Activated CD4-positive, alpha-beta T cell treated with anti-CD3 and anti-CD28 coated beads, Interleukin-2, amount 50 U/mL, for 1 hour (primary cell): ENCODE measurements at places on chromosomes 2 and 18.

DNA sequence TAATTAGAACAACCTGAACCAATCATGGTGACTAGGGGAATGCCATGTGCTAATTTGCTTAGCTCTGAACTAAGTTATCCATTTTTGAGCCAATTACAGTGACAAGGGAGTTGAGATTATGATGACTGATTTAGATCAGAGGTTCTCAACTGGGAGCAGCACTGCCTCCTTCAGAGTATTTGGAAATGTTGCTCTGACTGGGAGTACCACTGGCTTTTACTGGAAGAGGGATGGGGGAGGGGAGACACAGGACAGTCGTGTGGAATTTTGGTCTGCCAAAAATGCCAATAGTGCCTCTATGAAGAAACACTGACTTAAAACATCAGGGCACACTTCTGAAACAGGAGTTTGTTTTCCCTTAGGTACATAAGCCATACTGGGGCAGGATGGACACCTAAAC lies 48.1 kb upstream of the VPS54 start:
- no peak for DNase-seq

GRCh38 chr2:217900010-217900779 lies 102.6 kb downstream of the TNS1 start:
- DNase-seq, result no peak

GRCh38 chr2:188966079-188966571 lies 8.0 kb upstream of the COL3A1 start:
- no peak for DNase-seq

- no peak for DNase-seq
Observed at GRCh38 chr2:75456825-75457224, 103.9 kb downstream of the EVA1A start.

- no peak for DNase-seq
Observed at GRCh38 chr2:188305271-188305670, 13.6 kb downstream of the GULP1 start.

GRCh38 chr2:231680992-231681852 lies 27.1 kb upstream of the PTMA start:
- no peak for DNase-seq

DNA sequence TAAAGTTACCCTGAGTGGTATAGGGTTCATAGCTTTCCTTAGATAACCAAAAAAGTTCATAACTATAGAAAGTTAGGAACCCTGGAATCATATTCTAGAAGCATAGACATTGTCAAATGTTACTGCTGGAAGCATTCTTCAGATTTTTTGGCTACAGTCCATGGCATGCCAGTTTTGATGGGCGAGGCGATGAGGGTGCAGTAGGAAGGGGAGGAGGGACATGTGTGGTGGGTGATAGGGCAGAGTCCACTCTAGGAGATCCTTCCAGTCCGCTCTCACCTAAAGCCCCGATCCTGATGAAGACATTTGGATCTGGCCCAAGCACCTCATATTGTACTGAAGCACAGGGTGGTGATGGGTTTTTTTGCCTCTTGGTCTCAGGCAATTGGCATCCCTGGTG lies 91.8 kb downstream of the HRH4 start:
- DNase-seq, result no peak

DNA sequence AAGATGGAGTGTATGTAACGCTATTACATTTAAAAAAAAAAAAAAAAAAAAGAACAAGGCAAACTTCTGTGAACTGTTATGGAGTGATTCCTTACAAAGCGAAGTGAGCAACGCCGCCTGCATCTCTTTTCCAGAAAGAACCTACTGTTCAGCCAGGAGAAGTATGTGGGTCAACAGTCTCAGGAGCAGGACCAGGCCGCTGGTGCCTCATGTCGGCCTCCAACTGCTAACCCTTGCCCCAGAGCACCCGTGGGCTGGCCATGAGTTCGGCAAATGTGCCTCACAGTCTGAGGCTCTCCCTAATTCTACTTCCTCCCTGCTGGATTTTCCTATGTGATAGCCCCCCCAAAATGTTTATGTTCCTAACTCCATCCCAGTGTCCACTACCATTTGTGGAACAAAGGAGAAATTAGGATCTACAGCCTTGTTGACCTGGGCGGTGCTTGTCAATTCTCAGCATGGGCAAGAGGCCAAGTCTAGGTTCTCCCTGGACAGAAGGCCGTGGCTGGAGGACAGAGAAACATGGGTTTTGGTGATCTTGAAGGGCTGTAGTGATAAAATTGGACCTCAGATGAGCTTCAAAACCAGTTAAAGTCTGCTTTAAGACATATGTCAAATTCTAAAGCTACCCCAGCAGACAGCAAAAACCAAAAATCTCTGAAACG lies 15.9 kb downstream of the FAM168B start:
- DNase-seq, result no peak

- no peak for DNase-seq
Observed at GRCh38 chr2:171703574-171704347, 16.5 kb downstream of the DYNC1I2 start.

- no peak for DNase-seq
Observed at GRCh38 chr18:48804856-48805610, 145.7 kb downstream of the SMAD7 start.

DNA sequence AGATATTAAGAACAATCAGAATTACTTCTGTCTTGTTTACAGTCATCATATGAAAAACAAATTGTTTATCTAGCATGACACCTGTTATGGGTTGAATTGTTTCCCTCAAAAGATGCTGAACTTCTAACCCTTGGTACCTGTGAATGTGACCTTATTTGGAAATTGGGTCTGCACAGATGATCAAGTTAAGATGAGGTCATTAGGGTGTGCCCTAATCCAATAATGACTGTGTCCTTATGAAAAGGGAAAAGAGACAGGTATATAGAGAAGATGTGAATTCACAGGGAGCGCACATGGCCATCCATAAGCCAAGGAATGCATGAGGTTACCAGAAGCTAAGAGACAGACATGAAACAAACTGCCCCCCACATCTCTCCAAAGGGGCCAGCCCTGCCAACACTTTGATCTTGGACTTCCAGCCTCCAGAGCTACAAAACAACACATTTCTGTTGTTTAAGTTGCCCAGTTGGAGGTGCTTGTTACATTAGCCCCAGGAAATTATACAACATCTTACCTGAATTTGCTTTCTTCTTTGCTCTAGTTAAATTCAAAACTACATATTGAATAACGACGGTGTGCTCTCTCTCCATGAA lies 2.3 kb upstream of the HPCAL1 start:
- DNase-seq, result no peak

- DNase-seq, result no peak
Observed at GRCh38 chr2:202450785-202451184, 74.7 kb downstream of the BMPR2 start.

DNA sequence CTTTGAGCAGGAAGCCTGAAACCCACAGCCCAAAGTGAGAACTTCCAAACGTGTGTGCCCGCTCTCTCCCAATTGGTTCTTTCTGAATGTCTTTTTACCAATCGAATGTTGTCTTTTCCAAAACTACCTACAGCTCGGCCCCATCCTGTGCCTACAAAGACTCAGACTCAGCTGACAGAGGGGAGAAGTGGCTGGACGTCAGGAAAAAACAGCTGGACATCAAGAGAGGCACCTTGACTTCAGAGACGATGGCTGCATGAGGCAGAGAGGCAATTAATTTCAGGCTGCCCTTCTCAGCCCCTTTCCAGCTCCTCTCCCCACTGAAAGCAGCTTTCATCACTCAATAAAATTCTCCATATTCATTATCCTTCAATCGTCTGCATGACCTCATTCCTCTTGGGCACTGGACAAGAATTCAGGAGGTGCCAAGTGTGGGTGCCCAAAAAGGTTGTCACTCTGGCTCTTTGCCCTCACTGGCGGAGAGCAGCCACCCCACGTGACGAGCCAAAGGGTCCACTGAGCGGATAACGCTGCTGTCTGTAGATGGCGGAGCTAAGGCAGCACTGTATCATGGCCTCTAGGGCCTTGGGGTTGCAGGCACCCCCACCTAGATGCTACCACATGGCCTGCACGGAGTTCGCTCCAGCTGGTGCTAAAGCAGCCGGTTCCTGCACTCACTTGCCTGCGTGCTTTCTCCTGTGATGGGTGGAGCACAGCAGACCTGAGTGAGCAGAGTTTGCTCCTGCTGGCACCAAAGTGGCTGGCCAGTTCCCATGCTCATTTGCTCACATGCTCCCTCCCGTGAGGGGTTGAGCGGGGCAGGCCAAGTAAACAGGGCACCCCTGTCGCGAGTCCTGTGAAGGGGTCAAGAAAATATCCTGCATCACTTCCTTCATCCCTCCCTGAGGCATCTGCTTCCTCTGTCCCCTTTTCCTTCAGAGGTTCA lies 37.9 kb downstream of the FAM210A start:
- no peak for DNase-seq

DNA sequence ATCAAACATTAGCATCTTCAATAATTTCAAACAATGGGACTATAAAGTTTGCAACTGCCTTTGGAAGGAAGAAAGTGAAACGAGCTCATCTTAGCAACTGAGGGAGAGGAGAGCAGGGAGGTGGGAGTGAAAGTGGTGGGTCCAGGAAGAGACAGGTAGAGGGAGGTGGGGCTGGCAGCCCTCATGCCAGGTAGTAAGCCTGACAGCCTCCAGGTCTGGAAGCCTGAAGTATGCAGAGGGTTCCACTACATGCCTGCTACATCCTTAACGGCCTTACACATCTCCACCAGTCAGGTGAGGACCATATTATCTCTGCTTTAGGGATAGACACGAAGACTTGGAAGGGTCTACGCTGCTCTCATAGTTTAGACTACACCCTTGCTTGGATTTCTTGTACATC lies 201.1 kb upstream of the TWIST2 start:
- no peak for DNase-seq

- no peak for DNase-seq
Observed at GRCh38 chr2:168188002-168188401, 59.4 kb downstream of the STK39 start.

DNA sequence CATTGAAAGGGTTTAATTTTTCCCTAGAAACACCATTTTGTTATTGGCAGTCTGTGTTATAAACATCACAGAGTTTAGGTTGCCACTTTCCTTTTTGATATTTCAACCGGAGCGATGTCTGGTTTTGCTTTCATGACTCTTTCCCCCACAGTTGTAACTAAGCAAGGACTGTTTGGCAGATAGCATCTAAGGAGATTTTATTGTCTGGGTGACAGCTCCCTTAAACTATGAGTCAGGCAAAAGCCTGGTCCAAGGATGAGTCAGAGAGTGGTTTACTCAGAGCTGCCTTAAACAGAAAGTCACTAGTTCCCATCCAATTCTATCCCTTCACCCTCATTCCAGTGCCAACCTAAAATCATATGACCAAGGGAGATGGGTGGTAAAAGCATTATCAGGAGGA lies 341.6 kb upstream of the VWC2L start:
- no peak for DNase-seq

GRCh38 chr2:102250278-102250821 lies 61.0 kb upstream of the IL1RL1 start:
- no peak for DNase-seq

GRCh38 chr18:44128365-44128764 lies 552.3 kb upstream of the SETBP1 start:
- DNase-seq, result no peak

DNA sequence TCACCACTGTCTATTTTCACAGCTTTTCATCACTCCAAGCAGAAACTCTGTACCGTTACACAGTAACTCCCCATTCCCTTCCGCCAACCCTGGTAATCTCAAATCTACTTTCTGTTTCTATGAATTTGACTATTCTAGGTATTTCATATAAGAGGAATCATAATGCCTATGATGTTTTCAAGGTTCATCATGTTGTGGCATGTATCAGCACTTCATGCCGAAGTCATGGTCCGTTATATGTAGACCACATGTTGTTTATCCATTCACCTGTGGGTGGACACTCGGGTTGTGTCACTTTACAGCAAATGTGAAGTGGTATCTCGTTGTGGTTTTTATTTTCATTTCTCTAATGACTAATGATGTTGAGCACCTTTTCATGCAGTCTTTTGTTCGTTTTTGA lies 21.6 kb downstream of the CPSF3 start:
- DNase-seq, result no peak

DNA sequence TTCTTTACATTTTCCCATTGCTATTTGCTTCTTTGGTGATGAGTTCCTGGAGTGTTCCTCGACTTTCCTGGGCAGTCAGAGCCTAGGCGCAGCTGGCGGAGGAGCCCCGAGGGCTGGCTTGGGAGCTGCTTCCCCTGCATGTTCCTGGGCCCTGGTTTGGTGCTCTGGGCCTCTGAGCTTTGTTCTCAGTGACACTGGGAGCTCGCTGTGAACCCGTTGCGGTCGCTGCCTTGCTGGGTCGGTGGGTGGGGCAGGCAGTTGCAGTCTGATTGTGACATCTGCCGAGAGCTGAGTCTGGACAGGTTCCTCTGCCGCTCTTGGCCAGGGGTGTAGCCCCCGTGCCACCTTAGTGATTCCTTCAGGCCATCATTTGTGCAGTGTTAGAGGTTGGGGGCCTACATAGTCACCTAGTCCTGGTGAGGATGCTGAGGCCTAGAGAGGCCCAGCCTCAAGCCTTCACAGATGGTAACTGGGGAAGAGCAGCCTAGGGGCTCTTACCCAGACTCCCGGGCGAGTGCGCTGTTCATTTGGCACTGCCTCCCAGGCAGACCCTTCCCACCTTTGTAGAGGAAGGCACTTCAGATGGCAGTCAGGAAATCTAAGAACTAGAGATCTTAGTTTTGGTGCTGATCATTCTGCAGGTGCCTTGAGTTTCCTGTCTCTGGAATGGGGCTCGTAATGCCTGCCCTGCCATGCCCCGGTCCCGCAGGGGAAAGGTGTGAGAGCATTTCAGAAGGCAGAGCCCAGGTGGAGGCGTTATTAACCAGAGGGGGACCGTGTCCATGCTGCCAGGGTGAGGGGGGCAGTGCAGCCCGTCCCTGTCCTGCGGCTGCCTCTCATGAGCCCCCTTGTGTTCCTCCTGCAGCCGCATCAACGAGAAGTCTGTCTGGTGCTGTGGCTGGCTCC lies 8.4 kb downstream of the ASB1 start:
- DNase-seq, result no peak

GRCh38 chr18:35592298-35592697 lies 10.8 kb downstream of the GALNT1 start:
- no peak for DNase-seq

- no peak for DNase-seq
Observed at GRCh38 chr2:120632796-120633646, 102.6 kb upstream of the GLI2 start.

DNA sequence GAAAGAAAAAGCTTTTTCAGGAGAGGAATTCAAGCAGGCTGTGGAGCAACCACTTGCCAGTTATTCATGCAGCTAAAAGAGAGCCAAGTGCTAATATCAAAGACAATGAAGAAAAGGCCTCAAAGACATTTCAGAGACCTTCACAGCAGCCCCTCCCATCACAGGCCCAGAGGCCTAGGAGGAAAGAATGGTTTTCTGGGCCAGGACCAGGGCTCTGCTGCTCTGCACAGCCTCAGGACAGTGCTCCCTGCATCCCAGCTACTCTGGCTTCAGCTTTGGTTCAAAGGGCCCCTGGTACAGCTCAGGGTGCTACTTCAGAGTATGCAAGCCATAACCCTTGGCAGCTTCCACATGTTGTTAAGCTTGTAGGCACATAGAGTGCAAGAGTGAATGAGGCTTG lies 119.5 kb downstream of the MSTN start:
- no peak for DNase-seq

GRCh38 chr18:28095041-28095440 lies 81.9 kb downstream of the CDH2 start:
- no peak for DNase-seq
